Dorsolateral prefrontal cortex (tissue), 122 donors: ENCODE measurements at places on chromosomes 7 and 10.

DNA sequence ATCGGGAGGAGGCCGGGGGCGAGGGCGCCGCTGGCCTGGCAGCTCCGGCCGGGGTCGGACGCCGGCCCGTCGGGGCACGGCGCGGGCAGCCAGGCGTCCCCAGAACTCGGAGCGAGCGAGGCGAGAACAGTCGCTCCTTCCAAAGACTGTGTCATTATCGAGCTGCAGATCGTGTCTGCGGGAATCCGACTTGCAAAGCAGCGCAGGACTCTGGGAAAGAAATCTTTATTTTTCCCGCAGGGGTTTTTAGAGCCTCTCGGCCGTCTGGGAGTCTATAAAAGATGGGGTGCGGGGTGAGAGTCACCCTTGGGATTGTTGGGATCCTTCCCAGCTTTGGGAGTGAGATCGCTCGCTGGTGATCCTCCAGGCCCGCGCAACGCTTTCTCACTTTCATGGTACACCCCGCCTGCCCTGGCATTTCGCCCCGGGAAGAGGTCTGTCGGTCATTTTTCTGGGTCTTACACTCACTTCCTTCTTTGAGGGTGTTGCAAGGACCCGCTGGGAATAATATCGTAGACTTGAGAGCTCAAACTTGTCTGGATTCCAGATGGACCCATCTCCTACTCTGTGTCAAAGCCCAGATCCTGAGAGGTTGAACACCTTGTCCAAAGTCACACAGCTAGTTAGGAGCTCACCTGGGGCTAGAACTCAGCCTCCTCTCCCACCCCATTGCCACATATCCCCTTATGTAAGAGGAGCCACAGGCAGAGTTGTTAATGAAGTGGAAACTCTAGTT, 1.0 kb downstream of the UBTD1 start:
- peak; percentile 51 for DNase-seq

GRCh38 chr10:8454357-8454756, 399.9 kb downstream of the GATA3 start:
- DNase-seq: no peak

DNA sequence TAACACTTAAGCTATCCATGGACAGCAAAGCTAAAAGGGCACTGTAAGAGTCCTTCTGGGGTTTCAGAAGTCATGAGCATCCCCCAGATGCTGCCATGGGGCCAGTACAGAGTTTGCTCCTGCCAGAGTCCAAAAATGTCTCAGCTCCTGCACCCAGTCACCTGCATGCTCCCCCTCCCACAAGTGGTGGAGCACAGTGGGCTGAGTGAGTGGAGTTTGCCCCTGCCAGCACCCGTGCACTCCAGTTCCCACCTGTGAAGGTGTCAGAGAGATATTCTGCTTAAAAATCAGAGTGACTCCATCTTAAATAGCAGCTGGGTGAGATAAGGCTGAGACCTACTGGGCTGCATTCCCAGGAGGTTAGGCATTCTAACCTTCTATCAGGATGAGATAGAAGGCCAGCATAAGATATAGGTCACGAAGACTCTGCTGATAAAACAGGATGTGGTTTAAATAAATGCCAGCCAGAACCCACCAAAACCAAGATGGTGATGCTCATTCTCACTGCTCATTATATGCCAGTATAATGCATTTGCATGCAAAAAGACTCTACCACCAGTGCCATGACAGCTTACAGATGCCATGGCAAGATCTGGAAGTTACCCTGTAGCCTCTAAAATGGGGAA, 140.1 kb upstream of the ZNF92 start:
- DNase-seq: no peak

DNA sequence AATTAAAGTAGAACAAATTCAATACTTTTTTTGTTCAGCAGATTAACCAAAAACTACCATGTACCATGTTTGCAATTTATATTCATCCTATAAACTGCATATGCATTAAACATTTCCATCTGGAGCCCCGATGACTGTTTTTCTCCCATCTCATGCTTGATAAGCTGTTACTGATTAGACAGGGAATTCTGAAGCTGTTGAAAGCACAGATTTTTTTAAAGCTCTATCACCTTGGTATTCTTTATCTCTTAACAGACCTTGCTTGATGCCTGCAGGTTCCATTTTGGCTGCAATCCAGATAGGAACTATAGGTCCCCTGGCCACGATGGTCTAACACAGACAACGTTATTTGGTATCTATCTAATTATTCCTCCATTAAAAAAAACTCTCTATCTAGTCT, 961.7 kb downstream of the CNTNAP2 start:
- no peak for DNase-seq

GRCh38 chr7:151539088-151539671, 19.5 kb upstream of the RHEB start:
- peak; percentile 68 for DNase-seq
